ENCODE measurements at places on chromosomes 6 and 20.

- no peak for DNase-seq
Measured at GRCh38 chr6:154241581-154241980, 115.0 kb downstream of the IPCEF1 start.

DNA sequence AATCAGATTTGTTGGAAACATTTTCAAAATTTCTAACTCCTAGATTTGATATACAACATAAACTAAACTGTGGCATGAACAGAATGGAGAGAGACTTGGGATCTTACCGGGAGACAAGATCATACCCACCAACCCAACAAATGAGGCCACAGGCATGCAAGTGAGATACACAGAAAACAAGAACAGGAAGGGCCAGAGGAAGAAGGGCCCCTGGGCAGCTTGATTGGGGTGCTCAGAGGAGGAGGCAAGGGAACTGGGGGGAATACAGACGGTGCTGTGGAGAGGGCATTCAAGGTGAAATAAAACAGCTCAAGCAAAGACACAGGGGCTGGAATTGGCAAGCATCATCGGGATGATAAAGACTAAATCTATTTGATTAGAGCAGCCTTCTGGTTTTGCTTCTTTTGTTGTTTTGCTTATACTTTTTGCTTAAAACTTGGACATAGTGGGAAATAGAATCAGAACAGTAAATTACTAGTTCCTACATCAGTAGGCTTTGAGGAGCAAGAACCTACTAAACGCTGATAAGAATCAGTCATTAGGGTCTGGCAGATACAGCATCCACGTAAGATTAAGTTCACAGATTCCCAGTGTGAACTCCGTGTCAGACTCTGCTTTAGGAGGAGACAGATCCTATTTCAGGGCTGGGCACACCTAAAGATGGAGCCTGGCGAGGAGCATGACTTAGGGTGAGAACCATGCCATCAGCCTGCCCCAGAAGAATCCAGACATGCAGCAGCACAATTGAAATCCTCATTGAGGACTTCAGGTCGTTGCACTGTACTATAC, 3.5 kb upstream of the RAMACL start:
- DNase-seq = no peak

GRCh38 chr6:80605165-80605989, 498.9 kb downstream of the BCKDHB start:
- no peak for DNase-seq

GRCh38 chr6:28251661-28252008, 434 bp downstream of the ZKSCAN4 start:
- peak; percentile 2 for DNase-seq

DNA sequence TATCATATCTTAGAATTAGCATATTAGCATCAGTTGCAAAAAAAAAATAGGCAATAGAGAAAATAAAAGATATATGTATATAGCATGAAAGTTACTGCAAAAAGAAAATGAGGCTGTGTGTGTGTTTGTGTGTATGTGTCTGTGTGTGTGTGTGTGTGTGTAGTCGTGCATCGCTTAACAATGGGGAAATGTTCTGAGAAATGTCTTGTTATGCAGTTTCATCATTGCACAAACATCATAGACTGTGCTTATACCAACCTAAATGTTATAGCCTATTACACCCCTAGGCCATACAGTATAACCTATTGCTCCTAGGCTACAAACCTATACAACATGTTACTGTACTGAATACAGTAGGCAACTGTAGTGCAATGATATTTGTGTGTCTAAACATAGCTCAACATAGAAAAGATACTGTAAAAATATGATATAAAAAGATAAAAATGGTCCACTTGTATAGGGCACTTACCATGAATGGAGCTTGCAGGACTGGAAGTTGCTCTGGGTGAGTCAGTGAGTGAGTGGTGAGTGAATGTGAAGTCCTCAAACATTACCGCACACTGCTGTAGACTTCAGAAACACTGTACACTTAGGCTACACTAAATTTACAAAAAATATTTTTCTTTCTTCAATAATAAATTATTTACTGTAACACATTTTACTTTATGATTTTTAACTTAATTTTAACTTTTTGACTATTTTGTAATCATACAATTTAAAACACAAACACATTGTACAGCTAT, 805.1 kb downstream of the KIF16B start:
- DNase-seq = no peak

- peak; percentile 10 for DNase-seq
Measured at GRCh38 chr6:79868098-79868722, 79.1 kb downstream of the ELOVL4 start.

- peak; percentile 35 for DNase-seq
Measured at GRCh38 chr20:43691928-43692524, 25.1 kb downstream of the MYBL2 start.

GRCh38 chr20:48141660-48142515, 356.6 kb upstream of the SULF2 start:
- DNase-seq = no peak

- DNase-seq = no peak
Measured at GRCh38 chr20:47691625-47692024, 93.7 kb downstream of the SULF2 start.

DNA sequence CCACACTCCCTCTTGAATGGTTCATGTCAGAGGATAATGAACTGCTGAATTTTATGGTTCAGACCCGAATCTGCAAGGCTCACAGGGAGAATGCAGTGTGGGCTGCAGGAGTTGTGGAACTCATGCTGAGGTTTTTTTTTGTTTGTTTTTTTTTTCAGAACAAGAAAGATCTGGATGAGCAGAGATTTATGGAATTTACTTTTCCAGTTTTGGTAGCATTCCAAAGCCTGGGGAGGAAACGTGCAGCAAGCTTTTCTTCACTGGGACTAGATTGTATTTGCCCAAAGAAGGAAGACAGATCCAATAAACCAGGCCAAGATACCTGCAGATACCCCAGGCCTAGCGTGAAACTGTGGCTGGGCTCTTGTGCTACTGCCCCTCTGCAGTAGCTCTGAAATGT, 223.9 kb upstream of the TAB2 start:
- no peak for DNase-seq

- no peak for DNase-seq
Measured at GRCh38 chr6:125812394-125813292, 21.9 kb downstream of the NCOA7 start.

- DNase-seq = no peak
Measured at GRCh38 chr6:151095538-151096254, 144.1 kb upstream of the AKAP12 start.

DNA sequence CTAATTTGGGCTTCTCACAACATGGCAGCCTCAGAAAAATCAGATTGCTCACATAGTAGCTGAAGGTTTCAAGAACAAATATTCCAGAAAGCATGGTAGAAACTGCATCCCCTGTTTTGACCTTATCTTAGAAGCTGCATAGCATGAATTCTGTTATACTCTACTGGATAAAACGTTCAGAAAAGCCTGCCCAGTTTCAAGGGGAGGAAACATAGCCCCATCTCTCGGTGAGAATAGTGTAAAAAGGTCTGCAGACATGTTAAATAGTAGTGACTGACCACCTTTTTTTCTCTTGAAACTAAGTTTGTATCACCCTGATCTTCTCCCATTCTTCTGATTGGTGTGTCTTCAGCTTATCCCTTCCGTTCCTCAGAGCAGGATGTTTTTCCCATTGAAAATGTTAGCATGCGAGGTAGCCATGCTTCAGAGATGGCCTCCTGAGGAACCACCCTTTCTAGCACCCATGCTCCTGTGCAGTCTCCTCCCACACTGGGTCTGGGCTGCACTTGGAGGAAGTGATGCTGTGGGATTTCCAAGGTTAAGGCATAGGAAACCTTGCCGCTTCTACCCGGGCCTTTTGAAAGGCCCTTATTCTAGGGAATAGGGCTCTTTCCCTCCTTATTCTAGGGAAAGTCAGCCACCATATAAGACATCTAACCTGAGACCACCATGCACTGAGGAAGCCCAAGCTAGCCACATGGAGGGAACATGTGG, 50.1 kb downstream of the MARCKS start:
- DNase-seq = no peak

- DNase-seq = no peak
Measured at GRCh38 chr6:169042061-169042460, 211.6 kb downstream of the THBS2 start.

GRCh38 chr6:3997177-3997770, 81.7 kb downstream of the FAM217A start:
- no peak for DNase-seq

DNA sequence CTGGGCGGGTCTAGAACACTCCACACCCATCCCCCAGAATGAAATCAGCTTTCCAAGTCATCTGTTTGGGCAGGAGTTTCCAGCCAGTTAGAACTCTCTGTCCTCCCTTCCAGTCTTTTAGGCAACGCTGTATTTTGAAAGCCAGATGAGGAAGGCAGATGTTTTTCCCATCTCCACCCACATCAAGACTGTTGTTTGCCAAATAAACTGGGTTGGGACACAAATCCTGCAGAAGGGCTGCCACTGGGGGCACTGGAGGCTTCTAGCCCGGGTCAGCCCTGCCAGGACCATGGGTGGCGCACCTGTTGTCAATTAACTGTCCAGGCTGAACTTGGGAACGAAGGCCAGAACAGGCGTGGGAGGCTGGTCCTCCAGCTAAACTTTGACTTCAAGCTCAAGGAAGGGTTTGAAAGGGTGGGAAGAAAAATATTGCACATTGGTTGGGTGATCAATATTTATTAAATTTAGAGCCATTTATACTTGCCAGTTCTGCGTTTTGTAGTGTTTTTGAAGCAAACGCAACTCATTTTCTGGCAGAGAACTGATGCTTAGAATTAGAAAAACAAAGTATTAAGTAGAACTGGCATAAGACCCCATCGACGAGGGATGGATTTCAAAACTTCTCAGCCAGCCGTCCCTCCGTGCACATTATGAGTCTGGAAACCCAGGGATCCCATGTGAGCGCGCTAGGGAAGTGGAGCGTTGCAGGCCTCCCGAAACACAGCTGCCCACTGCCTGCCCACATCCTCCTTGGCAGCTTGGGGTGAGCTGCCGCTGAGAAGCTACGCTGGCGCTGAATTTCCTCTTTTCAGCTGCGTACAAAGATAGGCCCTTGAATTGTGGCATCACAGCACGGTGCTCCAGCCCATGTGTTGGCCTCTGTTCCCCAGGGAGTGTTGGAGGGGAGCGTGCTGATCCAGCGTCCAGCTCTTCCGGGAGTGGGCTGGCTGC, 297.4 kb downstream of the QKI start:
- no peak for DNase-seq

DNA sequence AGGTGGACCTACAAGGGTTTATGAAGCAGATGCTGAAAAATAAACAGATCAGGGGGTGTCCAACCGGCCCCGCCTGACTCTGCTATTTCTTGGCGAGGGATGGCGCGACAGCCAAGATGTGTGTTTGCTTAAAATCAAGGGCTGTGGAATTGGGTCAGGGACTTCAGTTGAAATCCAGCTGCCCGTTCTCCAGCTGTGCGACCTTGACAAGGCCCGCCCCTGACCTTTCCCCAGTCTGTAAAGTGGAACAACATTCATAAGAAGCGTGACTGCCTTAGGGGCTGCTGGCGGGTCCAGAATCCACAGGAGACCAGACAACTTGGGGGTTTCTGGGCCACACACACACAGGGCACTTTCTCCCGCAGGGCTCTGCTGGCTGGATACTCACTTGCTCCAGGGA, 517.5 kb downstream of the PREX1 start:
- no peak for DNase-seq

- DNase-seq = no peak
Measured at GRCh38 chr20:34150306-34151000, 38.4 kb upstream of the EIF2S2 start.

- no peak for DNase-seq
Measured at GRCh38 chr6:81933089-81933488, 180.6 kb upstream of the TENT5A start.

GRCh38 chr6:4401408-4402368, 266.3 kb upstream of the ECI2 start:
- no peak for DNase-seq

GRCh38 chr6:4682431-4683097, 93.6 kb upstream of the CDYL start:
- no peak for DNase-seq

DNA sequence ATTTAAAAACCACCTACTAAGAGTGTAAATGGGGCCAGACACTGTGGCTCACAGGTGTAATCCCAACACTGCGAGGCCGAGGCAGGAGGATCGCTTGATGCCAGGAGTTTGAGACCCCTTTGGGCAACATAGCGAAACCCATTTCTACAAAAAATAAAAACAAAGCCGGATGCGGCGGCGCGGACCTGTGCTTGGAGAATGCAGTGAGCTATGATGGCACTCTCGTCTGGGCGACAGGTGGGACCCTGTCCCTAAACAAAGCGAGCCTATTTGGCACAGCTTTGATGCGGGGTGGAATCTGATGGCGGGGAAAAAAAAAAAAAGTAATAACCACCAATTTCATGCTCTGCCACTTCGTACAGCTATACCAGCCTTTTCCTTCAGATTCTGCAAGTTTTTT, 1.1 kb downstream of the TCP1 start:
- DNase-seq = no peak

DNA sequence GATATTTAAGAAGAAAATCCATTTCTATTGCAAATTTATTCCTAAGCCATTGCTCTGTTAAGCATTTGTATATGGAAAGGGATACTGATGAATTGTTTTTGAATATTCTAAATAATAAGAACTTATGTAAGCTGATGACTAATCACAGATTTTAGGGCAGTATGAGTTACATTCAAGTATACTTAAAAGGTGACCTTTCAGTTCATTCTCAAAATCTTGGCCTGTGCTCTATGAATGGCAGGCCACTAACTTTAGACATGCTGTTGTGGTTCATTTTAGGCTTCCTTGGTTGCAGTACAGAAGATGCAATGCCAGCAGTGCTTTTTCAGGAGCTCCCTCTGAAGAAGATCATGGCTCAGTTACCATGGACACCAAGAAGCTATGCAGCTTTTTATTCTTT, 380.4 kb downstream of the CENPW start:
- DNase-seq = no peak

All from T-cell (primary cell).